Inflammatory macrophage treated with lipopolysaccharide for 4 hours (primary cell): ENCODE measurements at places on chromosomes 4 and X.
A peak's percentile ranks its signal among the peaks of the same experiment; 100 is the strongest.

DNA sequence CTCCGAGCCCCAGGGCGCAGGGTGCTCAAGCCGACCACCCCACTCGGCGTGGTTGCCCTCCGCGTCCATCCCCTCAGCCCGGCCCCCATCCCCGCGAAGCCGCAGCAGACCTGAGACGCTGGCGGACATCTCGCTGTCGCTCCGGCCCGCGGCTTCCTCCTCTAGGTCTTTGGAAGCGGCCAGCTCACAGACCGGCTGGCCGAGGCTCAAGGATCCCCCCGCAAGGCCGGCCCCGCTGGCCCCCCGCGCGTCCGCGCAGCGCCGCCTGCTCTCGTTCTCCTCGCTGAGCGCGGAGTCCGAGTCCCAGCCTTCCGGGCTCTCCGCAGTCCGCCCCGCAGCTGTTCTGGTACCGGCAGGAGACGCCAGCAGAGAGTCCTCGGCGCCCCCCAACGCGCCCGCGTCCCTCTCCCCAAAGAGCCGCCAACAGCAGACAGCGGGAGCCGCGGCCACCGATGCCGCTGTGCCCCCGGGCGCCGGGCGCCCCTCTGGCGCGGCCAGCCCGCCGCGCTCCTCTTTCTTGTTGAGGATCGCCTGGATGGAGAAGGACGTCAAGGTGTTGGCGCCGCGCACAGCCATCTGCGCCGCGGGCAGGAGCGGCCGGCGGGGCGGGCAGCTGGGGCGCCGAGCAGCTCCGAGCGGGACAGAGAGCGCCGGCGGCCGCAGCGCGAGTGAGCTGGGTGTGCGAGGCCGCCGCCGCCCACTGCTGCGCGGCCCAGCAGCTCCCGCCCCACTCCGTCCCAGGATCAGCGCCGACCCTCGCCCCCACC, at the start of gene NKX3-2:
NKX3-2 (minus strand) TSS at position 670 of the 767 bp plus-strand sequence; CDS start at position 576, 94 bp downstream.
- DNase-seq = no peak

- no peak for DNase-seq
Measured at GRCh38 chr4:53709693-53710092, 118.4 kb upstream of the LNX1 start.

DNA sequence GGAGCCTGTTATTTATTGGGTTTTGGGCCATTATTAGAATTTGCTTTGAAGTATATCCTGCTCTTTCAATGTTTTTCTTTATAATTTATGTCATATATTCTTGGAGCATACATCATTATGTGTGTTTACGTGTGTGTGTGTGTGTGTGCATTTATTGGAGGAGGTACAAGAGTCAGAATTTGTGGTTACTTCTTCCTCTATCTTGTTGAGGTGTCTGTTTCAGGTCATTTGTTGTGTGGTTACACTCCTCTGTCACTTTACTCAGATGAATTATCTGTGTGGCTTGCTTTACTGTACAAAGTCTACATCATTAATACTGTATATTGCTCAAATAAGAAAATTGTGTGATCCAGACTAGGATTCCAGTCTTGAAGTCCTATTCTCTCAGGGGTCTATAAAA, 1957.4 kb upstream of the TENM3 start:
- DNase-seq = no peak

DNA sequence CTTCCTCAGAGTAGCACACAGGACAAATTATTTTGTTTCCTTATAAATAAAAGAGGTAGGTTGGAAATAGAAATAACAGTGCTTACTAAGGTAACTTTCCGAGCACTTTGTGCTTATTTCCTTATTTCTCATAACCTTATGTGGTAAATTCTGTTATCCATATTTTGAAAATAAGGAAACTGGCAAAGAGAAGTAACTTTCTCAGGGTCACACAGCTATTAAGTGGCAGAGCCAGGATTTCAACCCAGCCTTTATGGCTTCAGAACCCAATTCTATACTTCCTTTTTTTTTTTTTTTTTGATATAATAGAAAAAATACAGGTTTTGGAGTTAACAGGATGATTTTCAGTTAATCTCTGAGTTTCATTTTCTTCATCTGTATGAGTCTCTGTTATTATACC, 3.3 kb downstream of the UTP3 start:
- peak; percentile 81 for DNase-seq

DNA sequence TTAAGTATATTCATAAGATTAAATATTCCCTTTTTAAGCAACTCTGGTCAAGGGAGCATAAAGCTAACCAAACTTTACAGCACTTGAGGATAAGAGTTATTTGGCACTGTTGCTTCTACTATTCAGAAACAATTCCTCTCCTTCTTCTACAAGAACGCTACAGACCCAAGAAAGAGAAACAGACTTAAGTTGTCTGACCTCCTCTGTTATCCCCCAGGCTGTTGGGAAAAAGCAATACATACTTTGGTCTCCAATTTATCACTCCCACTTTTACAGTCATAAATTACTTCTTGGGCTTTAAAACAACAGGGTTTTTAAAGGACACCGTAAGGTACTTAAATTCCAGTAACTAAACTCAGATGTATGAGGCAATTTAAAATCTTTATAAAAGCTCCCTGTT, 147.4 kb downstream of the COL25A1 start:
- DNase-seq = no peak
